ENCODE measurements at places on chromosomes 12 and 14. TPM values are rescaled to one million over a fixed set of nuclear protein-coding genes. Genes with fewer than 3 reads are reported as not detected.

The KCNC2 gene
- total RNA-seq = not detected

The GRIP1 gene
- total RNA-seq = 0.29 TPM

The CAPS2 gene
- total RNA-seq = 3.1 TPM

The SMOC1 gene
- total RNA-seq = not detected

The PIWIL1 gene
- not detected for total RNA-seq

The APOF gene
- total RNA-seq = not detected

The LMO3 gene
- total RNA-seq = not detected

The SYCP3 gene
- total RNA-seq = 1.7 TPM

The SOX5 gene
- not detected for total RNA-seq

The ITGA7 gene
- total RNA-seq = 2.0 TPM

The ANKRD13A gene
- total RNA-seq = 76.0 TPM

The RNASE7 gene
- not detected for total RNA-seq

DNA sequence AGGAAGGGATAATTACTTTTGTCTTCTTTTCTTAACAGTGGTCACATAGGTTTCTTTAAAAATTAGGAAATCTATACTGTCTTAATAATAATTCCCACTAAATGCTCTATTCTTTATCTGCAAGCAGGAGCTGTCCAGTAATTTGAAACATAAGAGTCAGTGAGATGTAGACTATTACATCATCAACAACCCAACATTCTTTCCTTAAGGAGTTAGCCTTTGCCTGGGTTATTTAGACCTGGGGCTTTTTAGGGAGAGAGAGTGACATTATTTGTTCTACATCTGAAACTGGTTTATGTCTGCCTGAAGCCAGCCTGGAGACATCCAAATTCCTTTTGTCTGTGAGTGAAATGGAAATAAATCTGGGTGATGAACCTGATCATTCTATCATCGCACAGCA, 294.4 kb downstream of the TMTC2 start:
- DNase-seq = no peak

GRCh38 chr12:108468196-108468968, 46.7 kb upstream of the FICD start:
- peak; percentile 51 for DNase-seq

GRCh38 chr14:65159281-65160062, 57.2 kb upstream of the MAX start:
- DNase-seq = no peak

DNA sequence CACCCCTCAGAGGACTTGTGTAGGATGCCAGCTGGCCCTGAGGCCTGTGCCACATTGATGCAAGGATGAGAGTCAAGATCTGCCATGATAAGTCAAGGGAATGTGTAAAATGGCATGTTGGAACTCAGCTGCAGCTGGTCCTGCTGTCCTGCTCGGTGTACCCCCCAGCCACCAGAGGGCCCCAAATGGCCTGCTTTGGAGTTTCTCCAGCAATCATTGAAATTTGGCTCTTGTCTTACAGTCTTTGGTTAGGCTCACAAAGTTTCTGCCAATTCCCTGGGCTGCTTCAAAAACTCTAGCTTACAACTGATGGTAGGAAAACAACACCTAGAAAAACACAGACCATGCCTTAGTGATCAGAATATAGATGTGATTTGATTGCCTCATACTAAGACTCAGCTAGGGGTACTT, 76.8 kb downstream of the HSD17B6 start:
- DNase-seq = peak; percentile 51

GRCh38 chr12:69431591-69432222, 38.5 kb upstream of the FRS2 start:
- DNase-seq = no peak

- DNase-seq = no peak
These were observed 71.7 kb upstream of the KICS2 start for GRCh38 chr12:64293654-64294364.

DNA sequence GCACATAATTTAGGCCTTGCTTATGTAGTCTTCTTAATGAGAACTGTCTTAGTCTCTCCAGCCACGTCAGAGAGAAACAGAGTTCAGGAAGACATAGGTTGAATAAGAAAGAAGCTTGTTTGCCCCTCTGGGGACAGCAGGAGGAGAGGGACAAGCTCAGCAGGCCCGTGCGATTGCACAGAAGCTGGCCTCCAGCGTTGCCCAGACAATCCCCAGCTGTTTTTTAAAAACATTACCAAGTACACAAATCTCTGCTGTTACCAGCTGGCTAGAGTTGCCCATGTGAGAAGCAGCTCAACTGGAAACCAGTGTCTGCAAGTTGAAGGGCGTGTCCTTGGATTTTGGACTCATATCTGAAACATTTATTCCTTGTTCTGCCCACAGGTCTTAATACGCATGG, 232.6 kb downstream of the EFCAB11 start:
- DNase-seq = no peak

DNA sequence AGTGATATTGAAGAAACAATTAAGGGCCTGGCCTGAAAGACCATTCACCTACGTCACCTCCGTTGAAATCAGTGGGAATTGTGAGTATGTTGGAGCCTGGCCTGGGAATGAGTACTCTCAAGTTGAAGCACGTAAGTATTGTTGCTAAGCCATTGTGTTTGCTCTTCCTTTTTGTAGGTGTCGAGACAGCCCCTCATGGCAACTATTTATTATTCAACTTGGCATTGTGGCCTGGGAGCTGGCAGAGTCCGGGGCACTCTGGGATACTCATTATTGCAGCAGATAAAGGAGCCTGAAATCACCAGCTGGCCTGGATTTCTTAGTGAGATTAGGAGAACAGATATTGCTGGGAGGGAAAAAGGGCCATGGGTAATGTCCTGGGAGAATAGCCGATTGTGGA, 147.4 kb downstream of the C12orf75 start:
- DNase-seq = no peak

GRCh38 chr14:53620890-53621289, 335.7 kb downstream of the BMP4 start:
- no peak for DNase-seq

DNA sequence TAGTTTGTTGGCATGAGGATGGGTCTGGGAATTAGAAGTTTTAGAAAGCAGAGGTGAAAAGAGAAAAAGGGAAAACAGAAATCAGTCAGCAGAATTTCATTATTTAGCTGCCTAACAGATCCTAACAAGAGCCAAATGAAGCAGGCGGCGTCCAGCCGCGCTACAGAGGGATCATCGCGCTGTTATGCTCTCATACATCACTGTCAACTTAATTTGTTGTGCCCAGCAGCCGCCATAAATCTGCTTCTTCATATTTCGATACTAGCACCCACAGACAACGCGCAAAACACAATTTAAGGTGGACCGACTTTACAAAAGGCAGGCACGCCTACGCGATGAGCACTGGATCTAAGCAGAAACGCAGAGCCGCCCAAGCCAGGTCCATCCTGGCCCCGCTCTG, 66.7 kb downstream of the SETD3 start:
- no peak for DNase-seq

- no peak for DNase-seq
These were observed 75.5 kb upstream of the RERGL start for GRCh38 chr12:18165422-18165871.

DNA sequence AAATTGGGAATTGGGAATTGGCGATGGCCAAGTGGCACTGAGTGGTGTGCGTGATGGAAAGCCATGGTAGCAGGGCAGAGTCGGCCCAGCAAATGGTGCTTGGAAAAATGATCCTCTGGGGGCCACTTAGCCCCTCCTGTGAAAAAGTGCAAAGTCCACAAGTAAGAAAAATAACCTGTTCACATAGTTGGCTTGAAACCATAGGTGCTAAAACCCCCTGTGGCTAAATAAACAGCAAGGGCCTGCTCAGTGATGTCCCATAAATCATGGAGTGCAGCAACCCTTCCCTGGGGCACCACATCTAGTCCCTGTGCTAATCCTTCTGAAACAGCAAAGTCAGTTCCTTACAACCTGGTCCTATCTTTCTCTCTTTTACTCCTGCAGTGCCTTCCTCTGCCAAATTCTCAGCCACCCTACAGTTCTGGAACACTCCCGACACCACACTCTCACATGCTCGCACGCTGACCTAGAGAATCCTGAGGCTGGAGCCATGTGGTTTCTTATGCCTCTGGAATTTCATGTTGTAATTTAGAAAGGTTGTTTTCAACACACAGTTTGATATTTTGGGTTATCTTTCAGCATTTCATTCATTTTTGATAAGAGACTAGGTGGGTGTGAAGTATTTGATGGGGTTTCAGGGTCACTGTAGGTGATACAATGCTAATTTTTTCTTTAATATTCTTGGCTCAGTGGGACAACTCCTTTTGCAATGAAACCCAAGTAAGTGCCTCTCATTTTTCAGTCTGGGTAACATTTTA, 123.6 kb downstream of the SMOC1 start:
- no peak for DNase-seq

DNA sequence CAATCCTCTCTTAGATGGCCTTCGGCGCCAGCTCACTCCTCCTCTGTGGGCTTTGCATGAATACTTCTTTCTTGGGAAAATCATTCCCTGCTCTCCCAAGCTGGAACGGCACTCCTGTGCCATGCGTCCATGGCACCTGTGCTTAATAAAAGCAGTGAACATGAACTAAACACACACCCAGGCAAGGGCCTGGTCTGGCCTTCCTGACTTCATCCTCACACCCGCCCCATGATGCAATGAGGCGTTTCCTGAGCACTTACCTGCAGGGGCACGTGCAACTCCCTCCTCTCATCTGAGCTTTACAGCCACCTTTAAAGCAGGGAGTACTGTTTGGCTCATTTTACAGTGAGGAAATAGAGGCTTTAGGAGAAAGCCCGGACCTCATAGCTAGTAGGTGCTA, 219.8 kb downstream of the SLC41A2 start:
- no peak for DNase-seq

- no peak for DNase-seq
These were observed 407.5 kb upstream of the MGAT4C start for GRCh38 chr12:86663716-86664115.

GRCh38 chr12:9708853-9709252, 24.0 kb downstream of the CLECL1 start:
- DNase-seq = no peak

DNA sequence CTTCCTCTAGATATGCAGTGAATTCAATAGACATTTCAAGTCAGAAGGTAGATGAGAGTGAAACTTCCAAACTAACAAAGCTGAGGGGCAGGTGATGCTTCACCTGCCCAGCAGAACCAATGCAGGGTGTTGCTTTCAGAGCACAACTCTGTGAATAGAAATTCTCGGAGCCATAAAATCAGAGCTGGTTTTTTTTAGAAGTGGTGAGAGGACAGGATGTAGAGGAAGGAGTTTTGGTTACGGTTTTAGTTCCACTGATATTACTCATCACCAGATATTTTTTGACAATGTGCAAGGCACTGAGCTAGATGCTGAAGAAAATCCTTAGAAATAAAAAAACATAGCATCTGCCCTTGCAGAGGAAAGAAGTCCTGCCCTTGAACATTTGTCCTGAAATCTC, 62.2 kb downstream of the BMP4 start:
- DNase-seq = no peak

- DNase-seq = no peak
These were observed 220.2 kb downstream of the AEBP2 start for GRCh38 chr12:19659501-19659900.

DNA sequence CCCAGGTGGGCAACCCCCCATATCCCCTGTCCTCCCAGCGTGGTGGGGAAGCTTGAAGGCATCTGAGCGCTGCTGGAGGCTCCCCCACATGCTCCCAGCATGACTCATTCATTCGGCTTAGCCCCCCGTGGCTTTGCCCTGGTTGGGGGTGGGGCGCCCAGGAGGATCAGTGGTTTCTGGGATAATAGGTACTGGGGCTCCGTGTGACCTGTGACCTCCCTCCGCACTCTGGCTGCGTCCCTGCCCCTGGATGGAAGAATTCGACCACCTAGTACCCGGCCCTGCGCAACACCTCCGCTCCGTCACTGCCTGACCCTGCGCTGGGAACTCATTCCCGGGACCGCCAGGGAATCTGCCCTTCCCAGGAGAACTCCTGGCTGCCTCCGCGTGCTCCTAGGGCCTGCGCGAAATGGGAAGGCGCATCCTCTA, 120.1 kb downstream of the AACS start:
- DNase-seq = no peak

GRCh38 chr12:6612652-6613014, 5.5 kb upstream of the CHD4 start:
- no peak for DNase-seq

GRCh38 chr12:49587174-49587908, 18.1 kb downstream of the FAM186B start:
- DNase-seq = no peak

- no peak for DNase-seq
These were observed 203.3 kb downstream of the NAV3 start for GRCh38 chr12:78034025-78034424.
